ENCODE measurements at places on chromosomes 4 and X. TPM values are rescaled to one million over a fixed set of nuclear protein-coding genes. Genes with fewer than 3 reads are reported as not detected.

DNA sequence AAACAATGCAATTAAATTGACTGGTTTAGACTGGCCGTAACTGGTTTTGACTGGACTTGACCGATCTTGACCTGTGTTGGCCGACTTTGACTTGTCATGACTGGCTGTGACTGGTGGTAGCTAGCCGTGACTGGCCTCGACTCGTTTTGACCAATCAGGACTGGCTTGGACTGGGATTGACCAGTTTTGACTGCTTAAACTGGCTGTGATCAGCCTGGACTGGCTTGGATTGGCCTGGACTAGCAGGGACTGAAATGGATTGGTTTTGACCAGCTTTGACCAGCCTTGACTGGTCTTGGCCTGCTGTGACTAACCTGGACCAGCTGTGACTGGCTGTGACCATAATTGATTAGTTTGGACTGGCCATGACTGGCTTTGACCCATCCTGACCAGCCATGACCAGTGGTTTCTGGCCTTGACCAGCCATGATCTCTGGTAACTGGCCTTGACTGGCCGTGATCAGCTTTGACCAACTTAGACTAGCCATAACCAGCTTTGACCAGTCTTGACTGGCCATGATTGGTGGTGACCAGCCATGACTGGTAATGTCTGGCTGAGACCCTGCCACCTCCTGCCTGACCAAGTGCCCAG, 13.1 kb downstream of the SUV39H1 start:
- DNase-seq = no peak

- DNase-seq = no peak
Observed at GRCh38 chrX:105564501-105564900, 257.8 kb upstream of the NRK start.

Gene FABP2
- not detected for total RNA-seq

DNA sequence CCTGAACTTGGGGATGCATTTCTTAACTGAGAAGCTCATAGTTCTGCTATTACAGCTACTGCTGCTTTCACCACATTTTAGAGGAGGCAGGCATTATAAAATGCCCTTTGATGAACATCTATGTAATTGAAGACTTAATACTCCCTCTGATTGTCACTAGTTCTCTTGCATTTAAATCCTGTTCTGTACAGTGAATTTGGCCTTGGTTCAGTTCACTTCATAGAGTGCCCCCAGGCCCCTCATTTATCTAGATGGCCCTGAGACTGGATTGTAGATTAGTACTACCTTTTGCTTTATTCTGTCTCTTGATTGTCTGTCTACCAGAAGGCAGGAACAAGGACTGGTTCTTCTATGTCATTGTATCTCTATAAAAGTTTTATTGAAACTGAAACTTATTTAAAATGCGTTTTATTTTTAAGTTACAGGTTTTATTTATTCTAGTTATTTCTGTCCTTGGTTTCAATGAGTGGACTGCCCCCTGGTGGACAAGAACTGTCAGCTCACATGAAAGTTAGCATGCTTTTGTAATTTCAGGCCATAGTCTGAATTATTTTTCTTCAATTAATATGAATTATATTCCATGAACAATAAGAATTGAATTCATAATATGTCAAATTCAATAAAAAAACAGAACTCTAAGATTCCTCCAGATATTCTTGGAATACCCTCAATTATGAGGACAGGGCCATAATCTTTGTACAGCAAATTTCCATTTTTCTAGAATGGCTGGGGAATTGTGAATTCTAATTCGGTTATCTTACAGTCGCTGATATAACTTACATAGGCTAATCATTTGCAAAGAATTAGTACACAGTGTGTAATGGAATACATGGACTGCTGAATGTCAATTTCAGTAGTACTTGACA, 47.2 kb upstream of the TMEM33 start:
- peak; percentile 80 for DNase-seq

- no peak for DNase-seq
Observed at GRCh38 chr4:168755598-168756477, 254.2 kb downstream of the CBR4 start.

- no peak for DNase-seq
Observed at GRCh38 chr4:88799900-88800299, 102.3 kb upstream of the NAP1L5 start.

Gene KDM5C
- 184 TPM for total RNA-seq

DNA sequence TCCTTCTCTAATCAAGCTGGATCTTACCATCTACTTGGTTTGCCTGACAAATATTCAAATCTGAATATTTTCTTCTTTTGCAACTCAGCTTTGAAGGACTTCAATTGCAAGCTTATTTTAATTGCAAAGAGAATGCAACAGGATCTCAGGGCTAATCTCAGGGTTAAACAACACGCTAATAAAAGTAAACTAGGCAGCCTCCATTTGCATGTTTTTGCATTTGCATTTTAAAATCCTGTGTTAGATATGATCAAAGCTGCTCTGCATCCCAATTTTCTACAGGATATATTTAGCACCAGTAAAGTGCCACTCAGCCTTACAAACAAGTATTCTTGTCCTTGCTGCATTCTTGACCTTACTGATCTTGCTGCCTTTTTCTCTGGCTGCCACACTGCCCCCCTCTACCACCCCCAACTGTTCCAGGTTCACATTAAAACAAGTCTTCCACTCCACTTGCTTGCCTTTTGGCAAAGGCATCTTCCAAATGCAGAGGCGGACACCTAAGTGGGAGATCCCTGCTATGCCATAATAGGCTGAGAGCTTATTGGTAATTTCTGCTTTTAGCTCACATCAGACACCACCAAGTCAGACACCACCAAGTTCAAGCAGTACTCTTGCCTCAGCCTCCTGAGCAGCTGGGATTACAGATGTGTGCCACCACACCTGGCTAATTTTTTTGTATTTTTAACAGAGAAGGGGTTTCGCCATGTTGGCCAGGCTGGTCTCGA, 48.1 kb downstream of the GPRIN3 start:
- no peak for DNase-seq

GRCh38 chrX:43573441-43574015, 82.6 kb upstream of the MAOA start:
- DNase-seq = no peak

- DNase-seq = peak; percentile 86
Observed at GRCh38 chr4:74189331-74190043, 31.6 kb downstream of the MTHFD2L start.

GRCh38 chrX:103428525-103428924, 52.2 kb downstream of the BEX3 start:
- no peak for DNase-seq

- no peak for DNase-seq
Observed at GRCh38 chrX:23752740-23753415, 9.8 kb upstream of the ACOT9 start.

DNA sequence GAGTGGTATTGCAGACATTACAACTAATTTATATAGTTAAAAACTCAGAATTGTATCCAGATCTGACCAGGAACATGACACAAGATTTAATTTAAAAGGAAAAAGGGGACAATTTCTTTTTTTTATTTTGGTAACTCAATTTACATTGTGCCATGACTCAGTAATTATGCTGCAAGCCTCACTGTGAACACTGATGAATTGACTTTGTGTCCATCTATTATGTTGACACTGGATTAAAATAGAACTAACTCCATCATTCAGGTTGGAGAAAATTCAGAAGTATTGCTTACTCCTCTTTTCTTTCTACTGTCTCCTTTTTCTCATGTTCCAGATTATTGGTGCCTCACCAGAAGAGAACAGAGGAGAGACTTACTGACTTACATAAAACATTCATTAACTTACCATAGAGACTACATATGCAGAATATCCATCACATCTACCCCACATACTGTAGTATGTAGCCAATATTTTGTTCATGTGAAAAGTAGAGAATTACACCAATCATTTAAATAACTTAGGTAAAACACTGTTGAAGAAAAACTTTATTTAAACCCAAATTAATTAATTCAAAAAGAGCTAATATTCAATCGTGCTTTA, 15.8 kb upstream of the LEF1 start:
- no peak for DNase-seq

DNA sequence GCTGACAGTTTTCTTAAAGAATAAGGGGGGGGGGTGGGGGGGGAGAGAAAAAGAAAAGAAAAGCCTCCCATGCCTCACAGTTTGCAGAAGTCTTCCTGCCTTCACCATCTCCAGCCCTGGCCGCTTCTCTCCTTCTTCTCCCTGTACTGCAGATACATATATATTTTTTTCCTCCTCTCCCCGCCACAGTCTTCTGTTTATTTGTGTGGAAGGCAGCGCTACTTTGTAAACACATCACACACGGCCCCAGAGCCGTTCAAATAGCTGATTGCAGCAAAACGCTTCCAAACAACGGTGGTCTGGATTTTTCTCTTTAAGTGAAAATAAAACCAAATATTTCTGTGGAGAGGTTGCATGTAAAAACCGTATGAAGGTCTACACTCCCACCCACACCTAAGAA, 732 bp downstream of the NLGN4X start:
- DNase-seq = no peak

Gene BMX
- 0.27 TPM for total RNA-seq

DNA sequence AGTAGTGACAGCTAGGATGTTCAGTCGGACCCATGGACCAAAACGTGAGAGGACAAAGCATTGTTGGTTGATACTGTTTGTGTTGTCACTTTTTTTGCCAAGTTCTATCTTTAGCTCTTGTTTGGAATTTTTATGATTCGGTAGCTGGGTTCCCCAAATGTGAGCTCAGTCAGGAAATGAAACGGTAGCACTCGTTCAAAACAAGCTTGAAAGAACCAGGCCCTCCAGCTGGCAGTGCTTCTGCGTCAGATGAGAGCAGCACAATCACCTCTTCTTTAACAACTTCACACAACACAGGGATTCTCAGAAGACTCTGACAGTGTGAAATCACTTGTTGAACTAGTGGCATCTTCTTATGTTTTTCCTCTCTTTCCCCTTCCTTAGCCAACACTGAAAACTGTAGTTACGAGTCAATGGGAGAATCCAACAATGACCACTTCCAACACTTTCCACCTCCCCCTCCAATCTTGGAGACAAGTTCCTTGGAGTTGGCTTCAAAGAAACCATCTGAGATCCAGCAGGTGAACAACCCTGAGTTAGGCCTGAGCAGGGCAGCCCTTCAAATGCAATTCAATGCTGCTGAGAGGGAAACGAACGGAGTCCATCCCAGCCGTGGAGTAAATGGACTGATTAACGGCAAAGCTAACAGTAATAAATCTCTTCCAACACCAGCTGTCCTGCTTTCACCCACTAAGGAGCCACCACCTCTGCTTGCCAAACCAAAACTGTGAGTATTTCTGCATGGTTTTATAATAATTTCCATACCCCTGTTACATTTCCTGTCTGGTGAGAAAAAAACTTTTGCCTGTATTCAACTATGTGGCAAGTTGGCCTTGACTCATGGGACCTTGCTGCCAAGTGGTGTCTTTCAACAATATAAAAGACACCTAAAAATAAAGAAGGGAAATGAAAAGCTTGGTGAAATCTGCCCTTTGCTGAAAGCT, 214.6 kb downstream of the PALLD start:
- DNase-seq = peak; percentile 59

- DNase-seq = no peak
Observed at GRCh38 chr4:80033581-80033980, 39.4 kb downstream of the ANTXR2 start.

DNA sequence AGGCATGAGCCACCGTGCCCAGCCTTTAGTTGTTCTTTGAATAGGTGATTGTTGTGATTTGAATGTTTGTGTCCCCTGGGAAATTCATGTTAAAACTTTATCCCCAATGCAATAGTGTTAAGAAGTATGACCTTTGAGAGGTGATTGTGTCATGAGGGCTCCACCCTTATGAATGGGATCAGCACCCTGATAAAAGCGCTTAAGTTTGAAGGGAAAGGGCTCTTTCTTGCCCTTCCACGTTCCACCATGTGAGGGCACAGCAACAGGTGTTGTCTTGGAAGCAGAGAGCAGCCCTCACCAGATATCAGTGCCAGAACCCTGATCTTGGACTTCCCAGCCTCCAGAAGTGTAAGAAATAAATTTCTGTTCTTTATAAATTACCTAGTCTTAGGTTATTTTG, 33.7 kb upstream of the RP2 start:
- DNase-seq = no peak

DNA sequence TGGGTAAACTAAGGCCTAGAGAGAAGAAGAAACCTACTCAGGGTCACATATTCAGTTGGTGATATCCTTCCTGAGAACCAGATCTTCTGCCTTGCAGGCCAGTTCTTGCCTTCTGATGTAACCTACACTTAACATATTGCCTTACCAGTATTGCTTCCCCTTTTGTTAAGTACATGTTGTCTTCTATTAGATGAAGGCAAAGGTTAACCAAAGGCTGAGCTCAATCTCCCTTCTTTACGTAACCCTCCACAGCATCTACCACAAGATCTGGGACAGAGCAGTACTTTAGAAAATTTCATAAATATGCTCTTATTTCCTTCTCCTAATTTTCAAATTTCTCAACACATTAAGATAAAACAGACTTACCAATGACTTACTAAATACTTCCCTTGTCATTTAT, 474.4 kb downstream of the SH2D1A start:
- DNase-seq = no peak

DNA sequence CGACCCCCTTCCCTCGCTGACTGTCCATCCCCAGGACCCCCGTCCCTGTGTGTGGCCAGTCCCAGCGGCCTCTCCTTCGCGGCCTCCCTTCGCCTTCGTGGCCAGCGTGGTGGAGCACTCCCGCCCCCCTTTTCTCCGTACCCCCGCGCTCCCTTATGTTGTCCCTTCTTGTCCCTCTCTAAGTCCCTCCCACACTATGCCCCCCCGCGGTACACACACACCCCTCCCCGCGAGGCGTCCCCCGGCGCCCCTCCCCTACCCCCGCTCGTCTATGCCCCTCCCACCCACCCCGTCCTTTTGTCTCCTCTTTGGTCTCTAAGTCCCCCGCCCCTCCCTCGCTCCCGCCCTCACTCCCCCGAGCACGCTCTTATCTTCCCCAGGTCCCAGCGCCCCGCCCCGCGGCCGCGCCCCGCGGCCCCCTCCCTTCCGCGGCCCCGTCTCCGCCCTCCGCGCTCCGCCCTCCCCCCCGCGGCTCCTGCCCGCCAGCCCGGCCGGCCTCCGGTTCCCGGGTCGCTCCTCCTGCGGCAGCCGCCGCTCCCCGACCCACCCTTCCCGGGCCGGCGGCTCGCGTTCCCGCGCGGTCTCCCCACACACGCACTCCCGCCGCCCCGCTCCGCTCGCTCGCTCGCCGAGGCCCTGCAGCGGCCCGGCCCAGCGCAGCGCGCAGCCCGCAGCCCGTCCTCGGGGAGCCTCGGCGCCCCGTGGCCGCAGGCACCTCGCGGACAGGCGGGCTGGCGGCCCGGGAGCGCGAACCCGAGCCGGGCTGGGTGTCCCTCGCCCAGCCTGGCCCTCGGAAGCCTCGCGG, 26.3 kb downstream of the UTP14A start:
- peak; percentile 90 for DNase-seq
